Omental fat pad (tissue), 4 donors: ENCODE measurements at places on chromosomes 3 and 15.

GRCh38 chr3:37471425-37471824, 297.0 kb upstream of the LRRFIP2 start:
- DNase-seq, result no peak

DNA sequence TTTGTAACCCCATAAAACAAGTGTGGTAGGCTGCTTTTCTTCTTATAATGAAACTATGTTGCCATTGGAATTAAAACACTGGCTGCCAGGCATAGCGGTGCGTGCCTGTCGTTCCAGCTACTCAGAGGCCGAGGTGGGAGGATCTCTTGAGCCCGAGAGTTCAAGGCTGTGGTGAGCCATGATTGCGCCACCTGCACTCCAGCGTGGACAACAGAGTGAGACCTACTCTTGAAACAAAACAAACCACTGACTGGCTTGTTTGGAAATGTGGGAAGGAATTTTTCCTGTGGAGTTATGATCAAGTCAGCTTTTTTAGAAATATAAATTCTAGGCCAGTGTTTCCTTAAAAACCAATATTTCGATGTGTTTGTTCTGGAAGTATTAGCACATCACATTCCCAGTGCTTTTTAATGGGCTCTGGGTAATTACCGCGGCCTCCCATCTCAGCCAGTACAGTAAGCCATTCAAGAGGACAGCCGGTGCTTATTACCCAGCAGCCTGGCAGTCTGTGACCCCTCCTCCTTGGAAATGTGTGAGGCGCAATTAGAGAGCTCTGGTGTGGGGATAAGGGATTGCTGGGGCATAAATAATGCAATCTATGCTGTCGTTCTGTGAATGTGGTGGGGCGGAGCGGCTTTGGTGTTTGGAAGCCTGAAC, 58.3 kb upstream of the TRAK1 start:
- DNase-seq, result no peak

DNA sequence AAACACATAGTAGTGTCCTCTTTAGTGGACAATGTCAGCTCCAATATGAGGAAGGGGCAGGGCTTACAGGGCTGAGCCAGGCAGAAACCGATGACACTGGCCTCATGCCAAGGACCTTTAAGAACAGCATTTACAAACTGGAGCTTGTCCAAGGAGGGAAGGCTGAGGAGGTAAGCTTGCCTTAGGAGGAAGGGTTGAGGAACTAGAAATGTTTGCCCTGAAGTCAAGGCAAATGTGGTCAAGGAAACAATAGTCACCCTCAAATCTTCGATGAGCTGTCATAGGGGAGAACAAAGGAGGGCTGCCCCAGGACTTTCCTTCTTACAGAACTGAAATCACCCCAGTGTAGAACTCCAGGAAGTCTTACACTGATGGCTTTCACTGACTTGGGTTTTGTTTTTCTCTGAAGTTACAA, 136.4 kb downstream of the LIPC start:
- no peak for DNase-seq

DNA sequence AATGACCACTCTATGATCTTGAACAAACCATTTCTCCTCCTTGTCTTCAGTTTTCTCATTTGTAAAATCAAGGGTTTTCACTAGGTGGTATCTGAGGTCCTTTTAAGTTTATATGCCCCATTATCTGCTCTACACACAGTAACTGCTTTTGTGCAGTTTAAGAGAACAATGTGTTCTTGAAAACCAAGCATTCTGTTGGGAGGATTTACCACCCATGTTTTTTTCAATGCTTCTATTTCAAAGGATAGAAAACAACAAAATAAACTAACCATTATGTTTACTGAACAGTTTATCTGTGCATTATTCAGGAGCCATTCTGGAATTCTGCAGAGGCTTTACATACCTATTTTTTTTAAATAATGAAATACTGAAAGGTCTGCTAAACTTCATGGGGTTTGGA, 67.6 kb upstream of the C3orf49 start:
- DNase-seq, result no peak

DNA sequence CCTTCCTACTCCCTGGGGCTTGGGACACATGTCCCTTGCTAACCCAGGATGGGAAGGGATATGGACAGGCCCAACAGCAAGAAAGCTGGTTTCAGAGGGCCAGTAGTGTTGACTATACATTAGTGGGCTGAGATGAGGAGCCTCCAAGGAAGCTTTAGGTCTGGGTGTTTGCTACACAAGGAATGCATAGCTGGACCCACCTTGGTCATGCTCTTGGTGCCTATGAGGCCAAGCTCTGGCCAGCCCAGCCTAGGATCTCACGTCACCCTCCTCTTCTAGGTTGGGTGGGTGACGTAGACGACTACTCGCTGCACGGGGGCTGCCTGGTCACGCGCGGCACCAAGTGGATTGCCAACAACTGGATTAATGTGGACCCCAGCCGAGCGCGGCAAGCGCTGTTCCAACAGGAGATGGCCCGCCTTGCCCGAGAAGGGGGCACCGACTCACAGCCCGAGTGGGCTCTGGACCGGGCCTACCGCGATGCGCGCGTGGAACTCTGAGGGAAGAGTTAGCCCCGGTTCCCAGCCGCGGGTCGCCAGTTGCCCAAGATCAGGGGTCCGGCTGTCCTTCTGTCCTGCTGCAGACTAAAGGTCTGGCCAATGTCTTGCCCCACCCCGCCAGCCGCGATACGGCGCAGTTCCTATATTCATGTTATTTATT, 653 bp upstream of the WDR6 start:
- DNase-seq, result no peak

DNA sequence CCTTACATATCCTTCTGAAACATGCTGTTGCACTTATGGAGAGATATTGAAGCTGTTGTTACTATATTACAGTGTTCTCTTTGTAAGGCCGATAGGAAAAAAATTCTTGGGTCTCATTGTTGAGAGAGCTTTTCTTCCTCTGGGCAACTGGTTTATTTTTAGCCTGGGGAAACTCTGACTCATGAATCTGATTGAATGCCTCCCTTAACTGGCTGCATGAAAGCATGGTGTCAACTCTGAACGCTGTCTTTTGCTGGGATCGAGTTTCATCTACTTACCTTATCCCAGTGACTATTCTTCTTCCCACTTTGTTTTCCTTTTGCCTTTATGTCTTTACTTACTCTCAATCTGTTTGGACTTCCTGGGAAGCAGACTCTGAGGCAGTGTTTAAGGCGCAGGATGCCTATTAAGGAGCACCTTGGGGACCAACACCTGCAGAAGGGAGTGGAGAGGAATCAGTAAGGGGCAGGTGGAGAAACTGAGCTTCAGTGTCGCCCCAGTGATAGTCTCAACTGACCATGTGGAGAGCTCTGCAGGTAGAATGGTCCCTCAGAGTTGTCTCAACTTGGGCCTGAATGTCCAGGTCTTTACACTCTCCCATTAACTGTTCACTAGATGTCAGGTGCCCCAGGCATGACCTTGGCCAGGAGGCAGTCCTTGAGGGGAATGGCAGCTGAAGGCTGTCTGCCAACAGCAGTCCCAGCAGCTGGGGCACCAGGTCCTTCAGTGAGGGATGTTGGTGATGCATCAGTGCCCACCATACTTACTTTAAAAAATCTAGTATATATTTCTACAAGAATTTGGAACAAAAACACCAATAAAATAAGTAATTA, 88.9 kb upstream of the CCNL1 start:
- DNase-seq, result no peak

DNA sequence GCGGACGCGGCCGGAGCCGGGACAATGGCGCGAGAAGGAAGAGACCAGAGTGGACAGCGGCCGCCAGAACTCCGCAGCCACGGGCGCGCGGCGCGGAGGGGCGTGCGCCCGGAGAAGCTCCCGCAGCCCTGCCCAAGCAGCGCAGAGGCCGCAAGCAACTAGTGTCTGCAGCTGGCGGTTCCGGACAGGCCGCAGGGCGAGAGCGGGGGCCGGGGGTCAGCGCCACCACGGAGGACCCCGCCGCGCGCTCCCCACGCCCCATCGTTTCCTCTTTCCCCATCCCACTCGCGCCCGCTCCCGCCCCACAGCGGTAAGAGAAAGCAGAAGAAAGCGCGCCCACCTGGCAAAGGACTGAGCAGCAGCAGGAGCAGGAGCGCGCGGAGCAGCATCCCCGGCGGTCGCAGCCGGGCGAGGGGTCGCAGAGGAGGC, 440 bp downstream of the PRTG start:
- no peak for DNase-seq

- no peak for DNase-seq
Observed at GRCh38 chr15:63056829-63057228, 14.3 kb downstream of the TPM1 start.

DNA sequence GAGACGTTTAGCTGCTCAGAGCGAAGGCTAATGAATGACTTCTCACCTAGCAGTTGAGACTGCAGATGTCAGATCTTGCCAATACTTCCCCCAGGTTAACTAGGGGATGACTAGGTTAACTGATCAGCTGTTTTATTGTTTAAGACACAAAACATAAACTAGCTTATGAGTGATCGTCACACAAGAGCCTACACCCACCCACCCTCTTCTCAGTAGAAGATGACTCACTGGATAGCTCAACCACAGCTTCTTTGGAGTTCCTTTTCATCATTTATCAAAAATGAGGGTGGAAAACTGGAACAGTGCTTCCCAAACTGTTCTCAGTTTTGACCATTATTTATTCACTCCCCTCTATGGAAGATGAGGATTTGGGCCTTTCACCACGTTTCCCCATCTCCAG, 25.2 kb downstream of the GASK1A start:
- DNase-seq, result no peak

GRCh38 chr3:47323431-47324277, 40.9 kb downstream of the KLHL18 start:
- DNase-seq, result no peak

DNA sequence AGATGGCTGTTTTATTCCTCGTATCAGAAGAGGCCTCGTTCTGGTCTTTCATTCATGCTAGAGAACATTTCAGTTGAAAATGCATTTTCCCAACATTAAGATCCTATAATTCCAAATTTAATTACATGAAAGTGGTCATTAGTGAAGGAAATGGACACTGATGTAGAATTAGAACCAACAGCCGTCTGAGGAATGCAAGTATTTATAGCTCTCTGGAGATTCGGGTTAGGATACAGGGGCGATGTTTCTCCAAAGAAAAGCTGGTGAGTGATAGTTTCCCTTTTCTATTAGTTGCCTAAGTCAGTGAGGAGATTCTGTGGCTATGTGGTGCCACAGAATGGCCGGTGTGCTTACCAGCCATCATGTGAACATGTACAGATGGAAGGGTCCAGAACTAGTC, 109.0 kb upstream of the IL12A start:
- no peak for DNase-seq

DNA sequence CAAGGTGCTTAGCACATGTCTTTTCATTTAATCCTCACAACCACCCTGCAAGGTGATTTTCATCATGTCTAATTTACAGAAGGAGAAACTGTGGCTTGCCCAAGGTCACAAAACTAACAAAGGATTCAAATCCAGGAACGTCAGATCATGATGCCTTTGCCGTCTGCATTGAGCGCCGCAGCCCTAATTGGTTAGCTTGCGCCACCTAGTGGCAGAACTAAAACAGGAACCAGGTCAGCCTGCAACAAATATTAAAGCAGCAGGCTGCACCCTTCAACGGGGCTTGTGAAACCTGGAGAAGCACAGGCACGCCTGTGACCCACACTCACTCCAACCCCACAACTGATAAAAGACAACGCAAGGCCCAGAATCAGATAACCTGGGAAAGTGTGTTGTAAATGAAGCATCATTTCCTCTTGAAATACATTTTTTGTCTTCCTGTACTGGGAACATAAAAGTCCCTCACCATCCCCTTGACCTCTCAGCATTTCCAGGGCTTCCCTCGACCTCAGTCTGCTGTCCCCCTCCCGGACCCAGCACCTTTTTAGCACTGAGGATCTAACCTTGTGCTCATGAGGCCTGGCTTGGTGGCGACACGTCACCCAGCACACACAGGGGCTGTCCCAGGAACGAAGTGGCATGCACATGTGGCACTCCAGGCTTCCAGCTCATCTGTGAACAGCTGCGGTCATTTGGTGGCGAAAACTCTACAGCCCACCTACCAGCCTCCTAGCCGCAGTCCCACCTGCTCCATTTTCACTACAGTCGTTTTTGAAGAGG, 17.3 kb downstream of the DPH3 start:
- DNase-seq, result peak; percentile 73

GRCh38 chr3:126517291-126517951, at the start of gene UROC1:
Gene UROC1 (minus strand): TSS chr3:126517773. CDS start chr3:126517719, 54 bp downstream.
- no peak for DNase-seq

DNA sequence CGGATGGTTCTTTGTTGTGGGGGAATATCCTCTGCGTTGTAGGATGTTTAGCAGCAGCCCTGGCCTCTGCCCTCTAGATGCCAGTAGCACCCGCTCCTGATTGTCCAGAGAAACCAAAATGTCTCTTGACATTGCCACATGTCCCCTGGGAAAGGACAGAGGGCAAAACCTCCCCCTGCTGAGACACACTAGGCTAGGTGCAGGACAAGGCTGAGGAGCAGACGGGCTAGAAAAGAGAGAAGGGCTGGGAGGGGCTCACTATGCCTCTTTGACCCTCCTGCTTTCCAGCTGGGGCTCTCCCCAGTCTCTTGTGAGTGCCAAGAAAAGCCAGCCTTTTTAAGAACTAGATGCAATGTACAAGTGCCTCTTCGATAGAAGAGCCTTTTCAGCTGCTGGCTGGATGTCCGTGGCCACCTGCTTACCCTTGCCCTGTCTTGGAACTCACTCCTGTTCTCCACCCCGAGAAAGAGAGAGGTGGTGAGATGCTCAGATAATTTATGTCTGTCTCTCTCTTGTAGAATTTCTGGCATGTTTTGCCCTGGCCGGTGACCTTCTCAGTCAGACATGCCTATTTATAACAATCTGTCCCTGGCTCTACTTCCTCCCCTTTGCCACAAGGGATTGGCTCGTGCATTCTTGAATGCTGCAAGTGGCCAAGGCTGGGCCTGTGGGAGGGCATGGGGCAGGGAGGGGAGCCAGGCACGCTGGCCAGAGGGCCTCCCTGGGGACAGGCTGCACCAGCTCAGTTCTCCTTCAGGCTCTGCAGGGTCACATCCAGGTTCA, 142.6 kb downstream of the RPLP1 start:
- no peak for DNase-seq
